IPS DF 6.9 (cell line): ENCODE measurements at places on chromosomes 12 and 14.

DNA sequence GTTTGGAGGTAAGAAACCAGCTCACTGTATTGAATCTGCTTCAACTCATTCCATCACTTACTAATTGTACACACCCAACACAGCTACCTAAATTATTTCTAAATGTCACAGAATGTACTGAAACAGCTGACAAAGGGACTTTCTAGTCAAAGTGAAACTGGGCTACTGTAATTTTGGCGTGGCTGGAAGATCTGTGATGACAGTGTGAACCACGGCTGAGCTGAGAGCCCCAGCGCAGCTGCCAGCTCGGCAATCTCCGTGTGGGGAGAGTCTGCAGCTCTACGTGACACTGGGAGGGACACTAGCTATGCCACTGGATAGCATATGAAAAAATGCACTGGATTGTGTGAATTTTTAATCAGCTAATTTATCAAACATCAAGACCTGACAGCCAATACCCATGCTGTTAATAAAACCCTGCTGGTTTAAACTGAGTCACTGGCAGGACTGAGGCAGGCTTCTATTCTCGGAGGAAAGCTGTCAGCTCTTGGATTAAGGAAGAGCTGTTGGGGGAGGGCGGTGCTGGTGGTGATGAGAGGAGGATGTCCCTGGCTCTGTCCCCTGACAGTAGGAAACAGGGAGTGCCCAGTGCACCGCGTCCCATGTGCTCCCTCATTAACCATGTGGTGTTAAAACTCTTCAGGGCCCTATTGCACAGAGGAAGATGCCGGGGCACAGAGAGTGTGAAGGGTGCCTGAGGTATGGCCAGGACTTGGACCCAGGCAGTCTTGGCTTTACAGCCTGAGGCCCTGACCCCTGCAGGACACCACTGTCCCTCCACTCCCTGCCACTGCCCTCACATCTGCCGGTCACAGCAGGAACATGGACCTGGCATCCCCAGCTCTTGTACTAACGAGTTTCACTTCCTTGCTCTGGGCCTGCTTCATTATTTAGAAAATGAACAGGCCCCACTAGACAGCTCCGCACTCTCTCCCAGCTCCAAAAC is 13.3 kb downstream of the SLC15A4 start:
- no peak for DNase-seq

- DNase-seq = no peak
Measured at GRCh38 chr14:79581912-79582576, 629.3 kb downstream of the DIO2 start.

- no peak for DNase-seq
Measured at GRCh38 chr12:113090740-113091139, 34.2 kb downstream of the DTX1 start.

DNA sequence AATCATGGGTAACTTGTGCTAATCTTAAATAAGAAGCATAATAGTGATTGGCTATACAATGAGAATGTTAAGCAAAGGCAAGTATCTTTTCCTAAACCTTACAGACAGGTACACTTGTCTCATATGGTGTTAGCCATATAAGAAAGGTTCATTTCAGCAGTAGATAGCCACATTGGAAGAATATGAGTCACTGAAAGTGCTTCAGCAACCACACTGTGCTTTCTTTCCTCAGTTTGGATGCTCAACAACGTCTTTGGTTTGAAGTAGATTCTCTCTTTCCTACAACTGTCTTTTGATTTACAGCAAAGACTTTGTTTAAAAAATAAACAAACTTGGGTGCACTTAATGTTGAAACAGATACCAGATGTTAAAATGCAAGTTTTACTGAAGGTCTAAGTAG is 8.9 kb downstream of the DDHD1 start:
- no peak for DNase-seq

DNA sequence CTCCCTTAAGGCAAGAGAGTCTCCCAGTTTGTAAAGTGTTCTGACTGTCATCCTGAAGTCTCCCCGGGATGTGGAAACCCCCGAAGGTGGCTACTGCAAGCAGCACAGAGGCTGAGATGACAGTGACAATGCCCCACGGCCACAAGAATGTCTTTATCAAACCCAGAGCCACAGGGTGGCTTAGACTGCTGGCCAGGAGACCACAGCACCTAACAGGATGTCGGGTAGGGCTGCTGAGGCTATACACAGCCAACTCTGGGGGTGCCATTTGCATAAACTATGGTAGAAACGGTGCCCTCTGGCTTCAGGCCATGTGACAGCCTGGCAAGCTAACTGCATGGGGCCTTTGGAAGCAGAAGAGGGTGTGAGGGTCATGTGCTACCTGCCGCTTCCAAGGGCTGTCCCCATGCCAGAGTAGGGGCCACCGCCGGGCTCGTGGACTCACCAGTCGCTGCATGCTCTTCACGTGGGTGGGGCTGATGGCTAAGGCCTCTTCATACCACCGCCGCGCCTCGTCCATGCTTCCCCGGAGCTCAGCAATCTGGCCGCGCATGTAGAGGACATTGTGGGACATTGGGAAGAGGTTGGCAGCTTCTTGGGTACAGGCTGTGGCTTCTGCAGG is 180.9 kb downstream of the CALM1 start:
- DNase-seq = no peak

GRCh38 chr14:77097006-77097699 is 905 bp upstream of the CIPC start:
- no peak for DNase-seq
